ENCODE measurements at places on chromosomes 16 and 17. TPM values are rescaled to one million over a fixed set of nuclear protein-coding genes. Genes with fewer than 3 reads are reported as not detected.
A peak's percentile ranks its signal among the peaks of the same experiment; 100 is the strongest.

DNA sequence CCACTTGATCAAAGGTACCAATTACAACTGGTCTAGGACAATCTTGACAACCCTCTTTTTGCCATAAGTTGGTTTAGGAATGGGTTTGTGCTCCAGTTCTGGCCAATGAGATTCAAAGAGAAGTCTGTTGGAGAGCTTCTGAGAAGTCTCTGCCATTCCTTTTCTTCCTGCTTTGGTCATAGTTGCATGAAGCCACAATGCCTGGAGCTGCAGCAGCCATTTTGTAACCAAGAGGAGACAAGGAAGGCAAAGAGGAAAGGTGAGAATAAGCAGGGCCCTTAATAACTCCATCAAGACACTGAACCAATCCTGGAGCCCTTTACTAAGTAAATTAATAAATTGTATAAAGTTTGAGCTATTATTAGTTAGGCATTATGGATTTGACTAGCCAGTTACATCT, 3.4 kb upstream of the C17orf50 start:
- DNase-seq, result no peak

- DNase-seq, result no peak
These were observed 2.9 kb upstream of the WSB1 start for GRCh38 chr17:27290916-27291598.

DNA sequence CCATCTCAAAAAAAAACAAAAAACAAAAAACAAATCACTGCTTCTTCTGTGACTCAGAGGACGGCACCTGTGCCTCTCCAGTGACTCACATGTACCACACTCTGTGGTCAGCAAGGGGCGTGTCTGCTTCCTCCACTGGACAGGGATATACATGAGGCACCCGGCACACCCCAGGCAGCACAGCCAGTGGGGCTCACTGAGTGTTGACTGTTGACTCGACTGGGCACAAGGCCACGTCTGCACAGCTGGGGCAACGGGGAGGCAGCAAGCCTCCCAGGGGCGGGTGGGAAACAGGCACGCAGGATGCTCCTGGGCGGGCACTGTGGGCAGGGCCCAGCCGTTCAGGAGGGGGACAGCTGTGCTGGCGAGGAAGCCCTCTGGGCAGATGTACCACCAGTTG, 64.1 kb downstream of the TIMM22 start:
- no peak for DNase-seq

- DNase-seq, result no peak
These were observed 78.6 kb upstream of the CDH5 start for GRCh38 chr16:66287926-66288325.

DNA sequence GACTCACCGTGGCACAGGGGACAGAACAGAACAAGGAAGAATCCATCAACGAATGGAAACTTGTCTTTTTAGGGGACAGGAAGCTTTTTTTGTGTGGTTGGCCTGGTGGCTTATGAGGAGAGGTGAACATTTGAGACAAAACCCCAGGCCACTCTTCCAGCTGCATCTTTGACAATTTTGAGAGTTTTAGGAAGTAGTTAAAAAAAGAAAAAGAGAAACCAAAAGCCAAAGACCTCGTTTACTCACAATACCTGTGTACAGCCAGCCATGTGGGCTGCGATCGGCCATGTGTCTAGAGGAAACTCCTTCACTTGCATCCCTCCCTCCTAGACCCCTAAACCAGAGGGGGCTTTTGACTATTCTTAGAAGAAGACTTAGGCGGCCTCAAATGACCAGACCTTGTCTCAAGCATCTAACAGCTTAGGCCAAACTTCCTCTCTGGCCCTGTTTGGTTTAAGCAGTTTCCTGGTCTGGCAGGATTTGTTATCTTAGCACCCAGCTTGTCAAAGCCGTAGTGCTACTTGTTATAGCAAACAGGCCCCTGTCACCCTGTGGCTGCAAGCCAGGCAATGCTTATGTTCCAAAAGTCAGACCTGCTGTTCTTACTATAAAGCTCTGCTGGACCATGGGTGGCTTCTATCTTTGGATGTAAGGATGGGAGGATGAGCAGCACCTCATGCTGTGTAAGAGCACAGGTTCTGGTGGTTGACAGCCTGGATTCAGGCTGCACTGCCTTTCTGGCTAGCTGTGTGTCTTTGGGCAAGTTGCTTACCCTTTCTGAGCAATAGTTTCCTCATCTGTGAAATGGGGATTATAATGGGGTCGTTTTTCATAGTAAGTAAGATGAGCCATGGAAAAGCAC, 17.7 kb downstream of the KSR1 start:
- peak; percentile 61 for DNase-seq

The ZFP90 gene
- 53.5 TPM for total RNA-seq

- DNase-seq, result no peak
These were observed 36.2 kb downstream of the STH start for GRCh38 chr17:46035112-46035818.

GRCh38 chr16:17321824-17322223, 148.9 kb downstream of the XYLT1 start:
- DNase-seq, result no peak

The OTOA gene
- 0.14 TPM for total RNA-seq

- DNase-seq, result peak; percentile 72
These were observed 2.2 kb upstream of the CHD3 start for GRCh38 chr17:7886227-7887037.

DNA sequence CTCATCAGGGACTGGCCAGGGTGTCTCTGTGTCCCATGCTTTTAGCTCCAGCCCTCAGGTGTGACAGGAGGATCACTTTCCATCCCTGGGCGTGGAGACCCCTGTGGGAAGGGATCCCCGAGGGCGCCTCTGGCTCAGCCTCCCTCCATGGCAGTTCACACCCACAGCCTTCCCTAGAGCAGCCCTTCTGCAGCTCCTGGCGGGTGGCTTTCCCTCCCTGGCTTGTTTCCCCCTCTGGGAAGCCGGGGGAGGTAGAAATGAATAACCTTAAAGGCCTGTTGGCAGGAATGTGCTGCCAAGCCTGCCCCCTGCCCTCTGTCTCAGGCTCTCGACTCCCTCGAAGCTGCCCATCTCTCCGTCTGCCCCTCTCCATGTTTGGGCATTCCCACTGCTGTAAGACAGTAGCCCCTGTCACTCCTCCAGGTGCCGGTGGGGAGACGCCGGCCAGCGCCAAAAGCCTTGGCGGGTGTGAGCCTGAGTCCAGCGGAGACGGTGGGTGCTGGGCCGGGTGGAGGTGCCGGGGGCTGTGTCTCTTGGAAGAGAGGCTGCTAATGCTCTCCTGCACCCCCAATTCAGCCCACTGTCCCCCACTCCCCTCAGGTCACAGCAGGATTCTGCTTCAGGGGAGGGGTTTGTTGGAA, 2.1 kb upstream of the ATP2A1 start:
- DNase-seq, result no peak

DNA sequence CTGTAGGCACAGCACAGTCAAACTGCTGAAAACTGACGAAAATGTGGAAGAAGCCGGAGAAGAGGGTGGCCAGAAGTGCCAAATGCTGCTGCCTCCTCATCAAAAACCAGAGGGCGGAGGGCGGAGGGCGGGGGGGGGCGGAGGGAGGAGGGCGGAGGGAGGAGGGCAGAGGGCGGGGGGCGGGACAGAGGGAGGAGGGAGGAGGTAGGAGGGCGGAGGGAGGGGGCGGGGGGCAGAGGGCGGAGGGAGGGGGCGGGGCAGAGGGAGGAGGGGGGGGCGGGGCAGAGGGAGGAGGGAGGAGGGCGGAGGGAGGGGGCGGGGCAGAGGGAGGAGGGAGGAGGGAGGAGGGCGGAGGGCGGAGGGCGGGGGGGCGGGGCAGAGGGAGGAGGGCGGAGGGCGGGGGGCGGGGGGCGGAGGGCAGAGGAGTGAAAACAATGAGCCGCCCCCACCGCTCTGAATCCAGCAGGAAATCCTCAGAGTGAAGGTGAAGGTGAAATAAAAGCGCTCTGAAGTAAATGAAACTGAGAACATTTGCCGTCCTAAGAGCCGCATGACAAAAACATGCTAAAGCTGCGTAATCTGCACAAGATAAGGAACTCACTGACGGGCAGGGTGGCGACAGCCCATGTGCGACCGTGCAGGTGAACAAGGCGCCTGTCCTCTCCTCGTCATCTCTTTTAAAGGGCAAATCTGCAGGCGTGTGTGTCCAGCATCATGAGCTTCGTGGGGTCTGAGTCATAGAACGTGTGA, 22.6 kb upstream of the CBFA2T3 start:
- no peak for DNase-seq

DNA sequence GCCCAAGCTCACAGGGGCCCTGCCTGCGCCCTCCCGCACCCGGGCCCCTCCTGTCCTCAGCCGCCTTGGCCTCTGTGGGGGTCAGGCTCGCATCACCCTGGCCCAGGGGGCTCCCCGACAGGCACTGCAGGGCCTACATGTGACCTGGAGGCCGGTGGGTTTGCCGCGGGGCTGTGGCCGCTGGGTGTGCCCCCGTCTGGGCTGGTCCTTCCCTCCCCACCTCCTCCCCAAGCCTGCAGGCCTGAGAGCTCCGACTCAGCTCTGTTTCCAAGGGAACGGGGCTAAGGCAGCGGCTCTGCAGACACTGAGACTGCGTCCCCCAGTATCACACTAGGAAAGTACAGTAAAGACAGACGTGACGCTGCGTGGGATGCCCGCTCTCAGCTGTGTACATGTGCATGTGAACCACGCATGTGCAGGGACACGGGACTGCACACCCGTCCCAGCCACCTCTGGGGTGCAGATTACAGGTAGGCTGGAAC, 16.5 kb upstream of the WDR45B start:
- DNase-seq, result no peak

GRCh38 chr16:11183035-11183812, 72.8 kb downstream of the SOCS1 start:
- no peak for DNase-seq

DNA sequence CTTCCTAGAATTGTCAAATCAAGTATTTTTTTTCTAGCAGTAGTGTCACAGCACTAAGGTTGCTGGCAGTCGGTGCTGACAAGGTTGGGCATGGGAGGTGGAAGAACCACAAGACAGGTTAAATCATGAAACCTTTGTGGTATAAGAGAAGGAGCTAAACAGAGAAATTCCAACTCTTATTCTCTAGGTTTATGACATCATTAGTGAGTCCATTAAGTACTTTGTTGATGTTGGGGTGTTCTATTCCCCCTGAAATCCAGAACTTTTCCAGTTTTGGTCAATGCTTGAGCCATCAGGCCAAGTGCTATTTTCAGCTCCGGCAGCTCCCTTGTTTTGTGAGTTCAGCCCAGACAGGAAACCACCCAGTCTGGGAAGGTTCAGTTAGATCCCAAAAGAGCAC, 206.0 kb upstream of the SOX9 start:
- no peak for DNase-seq

- no peak for DNase-seq
These were observed 89.8 kb downstream of the KATNIP start for GRCh38 chr16:27639561-27640276.

DNA sequence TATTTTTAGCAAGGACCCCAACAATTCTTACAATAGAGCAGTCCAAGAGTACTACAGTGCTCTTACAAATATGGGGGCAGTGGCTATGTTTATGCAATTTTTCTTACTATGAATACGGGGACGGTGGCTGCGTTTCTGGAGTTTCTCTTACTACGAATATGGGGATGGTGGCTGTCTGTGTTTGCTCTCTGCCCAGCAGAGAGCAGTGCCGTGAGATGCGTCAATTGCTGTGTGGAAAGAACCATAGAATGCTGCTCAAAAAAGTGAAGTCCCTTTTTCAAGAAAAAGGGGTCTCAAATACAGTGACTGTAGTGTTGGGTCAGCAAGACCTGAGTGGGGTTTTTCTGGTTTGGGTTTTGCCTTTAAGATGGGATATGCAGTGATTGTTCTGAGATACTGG, 53.9 kb downstream of the KNOP1 start:
- no peak for DNase-seq

GRCh38 chr16:2962334-2963073, 1.6 kb upstream of the KREMEN2 start:
- DNase-seq, result no peak

- DNase-seq, result no peak
These were observed 10.4 kb downstream of the SULT1A2 start for GRCh38 chr16:28586466-28586865.

GRCh38 chr16:11725457-11725856, 17.2 kb downstream of the TXNDC11 start:
- no peak for DNase-seq

All from activated naive CD8-positive, alpha-beta T cell treated with anti-CD3 and anti-CD28 coated beads, Interleukin-2, amount 10 ng/mL, durations not matched to agents 7 days and 5 days (primary cell).